ENCODE measurements at places on chromosomes 12 and 14.

DNA sequence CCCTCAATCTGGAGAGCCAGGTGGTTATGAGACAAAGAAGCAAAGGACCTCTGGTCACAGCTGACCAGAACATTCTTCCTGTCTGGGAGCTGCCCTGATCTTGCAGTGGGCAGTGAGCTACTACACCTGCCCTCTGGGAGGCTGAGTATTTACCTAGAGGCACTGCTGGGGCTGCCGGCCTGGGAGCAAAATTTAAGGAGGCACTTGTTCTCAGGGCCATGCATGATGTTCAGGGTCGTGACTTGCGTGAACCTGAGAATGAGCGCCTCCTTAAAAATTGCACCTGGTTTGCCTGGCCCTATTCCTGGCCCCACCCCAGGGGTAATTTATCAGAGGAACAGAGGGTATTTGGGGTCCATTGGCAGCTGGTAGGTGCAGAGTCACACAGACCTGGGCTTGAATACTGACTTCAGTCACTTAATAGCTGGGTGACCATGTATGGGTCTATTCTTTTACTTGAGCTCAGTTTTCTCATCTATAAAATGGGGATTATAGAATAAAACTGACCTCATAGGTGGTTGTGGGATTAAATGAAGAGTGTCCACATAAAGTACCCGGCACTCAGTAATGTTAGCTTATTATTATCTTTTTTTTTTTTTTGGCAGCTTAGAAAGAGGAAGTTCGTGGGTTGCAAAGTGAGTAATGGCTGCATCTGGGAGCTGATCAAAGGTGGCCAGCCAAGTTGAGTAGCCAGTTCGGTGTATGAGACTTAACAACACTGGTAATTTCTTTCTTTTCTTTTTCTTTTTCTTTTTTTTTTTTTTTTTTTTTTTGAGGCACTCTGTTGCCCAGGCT is 107.4 kb upstream of the MED13L start:
- no peak for DNase-seq

- DNase-seq, result no peak
Observed at GRCh38 chr14:80714474-80714873, 227.1 kb downstream of the CEP128 start.

- no peak for DNase-seq
Observed at GRCh38 chr12:91138337-91138920, 27.1 kb upstream of the LUM start.

DNA sequence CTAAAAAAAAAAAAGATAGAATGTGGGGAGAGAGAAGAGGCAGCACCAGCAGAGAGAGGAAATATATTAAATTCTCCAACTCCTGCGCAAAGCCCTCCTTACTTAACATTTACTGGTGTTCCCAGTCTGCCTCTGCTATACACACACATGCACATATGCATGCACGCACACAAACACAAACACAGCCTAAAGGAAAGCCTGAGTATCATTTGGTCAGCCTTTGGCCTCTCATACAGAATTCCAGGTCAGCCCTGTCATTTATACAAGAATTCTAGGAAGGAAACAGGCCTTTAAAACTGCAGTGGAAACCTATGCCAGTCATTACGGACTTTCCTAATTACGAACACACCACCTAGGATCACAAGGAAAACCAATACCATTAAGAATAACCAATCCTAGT is 269.4 kb downstream of the ITPR2 start:
- no peak for DNase-seq

DNA sequence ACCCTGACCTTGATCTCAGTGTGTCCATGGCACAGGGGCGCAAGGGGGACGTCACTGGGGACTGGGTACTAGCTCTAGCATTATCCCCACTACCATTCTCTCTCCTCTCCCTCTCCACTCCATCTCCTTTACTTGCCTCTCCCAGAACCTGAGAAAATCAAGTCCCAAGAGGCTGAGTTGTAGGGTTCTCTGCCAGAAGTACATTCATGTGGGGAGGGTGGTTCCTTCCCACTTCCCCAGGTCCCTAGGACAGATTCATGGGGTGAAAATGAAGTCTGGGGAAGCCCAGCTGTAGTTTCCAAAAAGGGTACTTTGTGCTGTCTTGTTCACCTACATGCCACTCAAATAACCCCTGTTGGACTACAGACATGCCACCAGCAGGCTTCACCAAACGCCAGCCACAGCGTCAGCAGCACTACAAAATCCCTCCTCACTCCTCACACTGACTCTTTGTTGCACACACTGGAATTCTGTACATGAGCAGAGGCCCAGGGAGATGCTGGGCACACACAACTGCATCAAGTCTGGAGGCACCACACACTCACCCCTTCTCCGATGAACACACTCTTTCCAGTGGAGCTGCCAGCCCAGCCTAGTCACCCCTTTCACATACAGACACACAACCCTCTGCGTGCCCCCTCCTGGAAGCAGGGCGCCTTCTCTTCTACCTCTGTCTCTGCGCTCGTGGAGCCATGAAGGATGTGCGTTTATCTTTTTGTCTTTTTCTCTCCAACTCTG is 6.9 kb downstream of the RARG start:
- no peak for DNase-seq

GRCh38 chr14:81710232-81710845 is 176.7 kb upstream of the SEL1L start:
- peak; percentile 2 for DNase-seq

- DNase-seq, result no peak
Observed at GRCh38 chr14:69880893-69881292, 1.7 kb downstream of the SMOC1 start.

- DNase-seq, result peak; percentile 36
Observed at GRCh38 chr14:95533391-95533821, 1.4 kb upstream of the GLRX5 start.

DNA sequence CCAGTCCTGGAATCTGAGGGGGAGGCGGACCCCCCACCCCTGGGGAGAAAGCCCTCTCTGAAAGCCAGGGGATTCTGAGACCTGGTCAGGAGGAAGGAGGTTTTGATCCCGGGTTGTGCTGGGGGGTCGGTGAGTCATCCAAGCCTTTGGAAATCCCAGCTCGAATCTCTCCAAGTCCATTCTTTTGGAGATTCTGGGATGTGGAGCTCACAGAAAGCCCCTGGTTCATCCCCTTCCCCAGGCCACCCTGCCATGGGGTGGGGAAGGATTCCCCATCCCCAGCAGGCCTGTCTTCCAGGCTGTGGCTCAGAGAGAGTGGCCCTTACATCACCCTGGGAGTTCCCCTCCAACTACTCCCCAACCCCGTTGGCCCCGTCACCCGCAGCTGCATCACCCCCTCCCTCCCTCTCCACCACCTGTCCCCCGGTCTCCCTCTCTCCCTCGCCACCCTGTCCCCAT is 14.3 kb downstream of the EXOC3L4 start:
- peak; percentile 48 for DNase-seq

DNA sequence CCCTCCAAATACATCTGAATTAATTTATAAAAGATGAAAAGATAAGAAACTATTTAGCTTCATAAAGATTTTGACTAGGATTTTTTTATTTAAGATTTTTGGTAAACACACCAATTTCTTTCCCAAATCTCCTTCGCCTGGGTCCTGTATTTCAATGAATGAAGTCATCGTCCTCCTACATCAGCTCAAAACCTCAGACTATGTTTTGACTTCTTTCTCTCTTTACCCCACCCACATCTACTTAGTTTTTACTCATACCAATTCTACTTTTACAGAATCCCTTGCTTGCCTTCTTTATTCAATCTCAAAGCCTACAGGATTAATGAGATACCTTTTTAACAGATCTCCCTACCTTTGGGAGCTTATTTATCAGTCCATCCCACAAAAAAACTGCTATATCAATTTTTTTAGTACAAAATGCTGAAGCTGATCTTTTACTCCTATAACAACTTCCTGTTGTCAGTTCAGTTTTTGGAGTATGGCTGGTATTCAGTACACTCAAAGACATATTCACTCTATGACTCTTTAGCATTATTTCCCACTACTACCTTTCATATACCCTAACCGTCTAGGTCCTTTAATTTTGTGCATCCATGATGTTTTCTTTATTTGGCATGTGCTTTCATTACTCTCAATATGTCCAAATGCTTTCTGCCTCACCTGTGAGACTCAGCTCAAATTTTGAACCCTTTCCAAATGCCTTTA is 18.7 kb upstream of the CCDC91 start:
- DNase-seq, result no peak

GRCh38 chr12:9607716-9608115 is at the start of gene KLRB1:
KLRB1 (minus strand) TSS chr12:9607916; CDS start chr12:9607839, 77 bp downstream.
- DNase-seq, result no peak

DNA sequence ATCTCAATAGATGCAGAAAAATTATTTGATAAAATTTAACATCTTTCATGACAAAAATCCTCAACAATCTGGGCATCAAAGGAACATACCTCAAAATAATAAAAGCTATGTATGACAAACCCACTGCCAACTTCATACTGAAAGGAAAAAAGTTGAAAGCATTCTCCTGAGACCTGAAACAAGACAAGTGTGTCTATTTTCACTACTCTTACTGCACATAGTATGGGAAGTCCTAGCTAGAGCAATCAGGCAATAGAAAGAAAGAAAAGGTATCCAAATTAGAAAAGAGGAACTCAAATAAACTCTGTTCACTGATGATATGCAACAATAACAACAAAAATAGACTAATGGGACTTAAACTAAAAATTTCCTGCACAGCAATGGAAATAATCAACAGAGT is 90.1 kb downstream of the SLCO1B1 start:
- no peak for DNase-seq

GRCh38 chr14:68681256-68682011 is 111.4 kb downstream of the ZFP36L1 start:
- no peak for DNase-seq

- DNase-seq, result no peak
Observed at GRCh38 chr12:97555547-97556187, 93.1 kb downstream of the RMST start.

- no peak for DNase-seq
Observed at GRCh38 chr14:31139301-31139847, 68.2 kb downstream of the HECTD1 start.

GRCh38 chr12:76491292-76491691 is 68.3 kb downstream of the OSBPL8 start:
- no peak for DNase-seq

DNA sequence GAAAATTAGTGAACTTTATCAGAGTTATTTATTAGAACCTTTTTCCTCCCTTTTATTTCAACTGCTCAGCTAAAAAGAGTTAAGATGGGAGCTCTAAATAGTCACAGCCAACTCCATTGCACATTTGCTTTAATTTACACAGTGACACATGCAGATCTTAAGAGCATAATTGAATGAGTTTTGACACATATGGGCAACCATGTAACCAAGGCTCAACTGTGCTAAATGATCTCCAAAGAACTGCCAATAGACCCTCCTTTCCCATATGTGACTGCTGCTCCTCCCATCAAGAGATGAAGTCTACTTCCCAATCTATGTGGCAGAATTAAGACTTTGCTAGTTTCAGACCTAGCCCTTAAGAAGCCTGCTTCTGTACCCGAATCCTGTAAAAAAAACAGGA is 960.0 kb downstream of the BCL11B start:
- no peak for DNase-seq

DNA sequence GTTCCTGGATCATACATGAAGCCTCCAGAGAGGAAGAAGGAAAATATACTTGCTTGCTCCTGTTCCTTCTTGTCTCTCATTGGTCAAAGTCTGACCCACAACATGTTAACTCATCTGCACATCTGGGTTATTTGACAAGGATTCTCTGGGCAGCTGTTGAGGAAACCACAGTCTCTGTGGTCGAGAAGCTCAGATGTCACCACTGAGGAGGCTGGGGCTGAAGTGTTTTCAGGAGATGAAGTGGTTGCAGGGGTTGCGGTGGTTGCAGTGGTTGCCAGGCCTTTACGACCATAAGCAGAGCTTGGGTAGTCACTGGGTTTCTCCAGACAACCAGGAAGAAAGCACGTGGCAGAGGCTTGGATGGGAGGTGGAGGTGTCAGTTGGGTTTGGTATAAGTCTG is 265.0 kb upstream of the LRIG3 start:
- DNase-seq, result no peak

DNA sequence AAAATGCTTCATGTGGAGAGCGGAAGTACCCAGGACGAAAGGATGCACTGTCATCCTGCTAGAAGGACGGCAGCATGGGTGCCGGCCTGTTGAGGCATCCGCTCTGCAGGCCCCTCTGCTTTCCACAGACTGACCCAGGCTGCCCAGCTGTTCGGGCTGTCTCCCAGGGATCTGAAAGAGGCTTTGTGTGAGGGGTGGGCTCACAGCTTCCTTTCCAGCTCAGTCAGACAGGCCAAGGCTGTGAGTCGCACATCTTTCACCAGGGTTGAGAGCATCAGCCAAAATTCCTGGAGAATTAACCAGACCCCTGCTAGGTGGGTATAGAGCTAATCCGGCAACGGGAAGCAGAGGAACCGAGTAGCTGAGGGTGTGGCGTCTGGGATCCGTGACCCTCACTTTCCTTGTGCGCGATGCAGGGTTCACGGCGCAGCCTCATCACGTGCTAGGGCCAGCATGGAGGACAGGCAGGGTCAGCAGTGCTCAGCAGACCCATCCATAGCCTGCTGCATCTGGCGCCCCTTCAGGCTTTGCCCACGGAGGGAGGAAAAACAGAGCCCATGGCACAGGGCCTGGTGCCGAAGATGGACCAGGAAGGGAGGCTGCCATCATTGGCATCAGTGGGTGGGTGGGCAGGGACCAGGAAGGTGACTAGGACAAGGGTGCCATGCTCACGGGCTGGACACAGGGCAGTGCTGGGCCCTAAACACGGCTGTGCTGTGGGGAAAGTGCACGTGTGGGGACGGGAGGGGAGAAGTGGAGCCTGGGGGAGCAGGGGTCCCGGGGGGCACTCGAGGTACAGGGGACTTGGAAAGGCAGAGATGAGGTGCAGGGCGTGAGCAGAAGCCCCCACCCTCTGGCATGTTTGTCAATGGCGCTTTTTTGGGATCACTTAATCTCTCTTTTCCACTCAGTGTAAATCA is 9.2 kb upstream of the SIVA1 start:
- no peak for DNase-seq

GRCh38 chr12:49093792-49094159 is 825 bp downstream of the DHH start:
- no peak for DNase-seq

DNA sequence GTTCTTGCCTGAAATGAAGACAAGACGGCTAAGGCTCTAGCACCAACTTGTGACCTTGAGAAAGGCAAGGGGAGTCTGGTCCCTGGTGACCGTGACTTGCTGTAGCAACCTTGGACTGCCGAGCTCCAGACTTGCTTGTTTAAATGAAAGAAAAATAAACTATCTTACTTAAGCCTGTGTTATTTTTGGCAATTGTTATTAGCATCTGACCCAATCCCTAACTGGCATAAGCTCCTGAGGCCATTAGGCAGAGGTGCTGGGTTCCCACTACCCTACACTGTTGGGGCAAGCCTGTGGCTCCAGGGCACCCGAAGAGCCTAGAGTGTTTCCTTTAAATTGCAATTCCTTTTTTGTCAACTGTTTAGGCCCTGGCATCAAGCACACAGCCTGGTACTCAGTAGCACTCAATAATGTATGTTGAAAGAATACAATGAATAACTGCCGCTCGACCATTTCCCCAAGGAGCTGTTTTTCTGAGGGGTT is 106.9 kb upstream of the HIF1A start:
- no peak for DNase-seq

- no peak for DNase-seq
Observed at GRCh38 chr12:118617611-118618450, 241.5 kb downstream of the SUDS3 start.

DNA sequence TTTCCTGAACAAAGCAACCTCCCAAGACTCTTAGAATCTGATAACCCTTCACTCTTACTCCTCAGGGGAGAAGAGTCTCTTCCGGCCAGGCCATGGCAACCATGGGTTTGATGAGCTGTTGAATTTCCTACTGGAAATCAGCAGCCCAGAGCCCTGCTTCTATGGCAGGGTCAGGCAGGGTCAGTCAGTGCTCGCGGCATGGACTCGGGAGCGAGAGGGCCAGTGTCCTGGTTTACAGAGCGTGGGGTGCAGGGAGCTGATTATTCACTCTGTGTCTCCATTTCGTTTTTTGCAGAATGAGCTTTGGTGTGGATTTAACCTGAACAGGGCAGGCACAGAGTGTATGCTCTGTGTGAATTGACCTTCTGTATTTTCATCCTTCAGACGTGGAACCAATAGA is 340.6 kb upstream of the SFSWAP start:
- no peak for DNase-seq

Data from activated CD4-positive, alpha-beta T cell treated with anti-CD3 and anti-CD28 coated beads for 48 hours (primary cell).